Stomach (tissue), 19 donors: ENCODE measurements at places on chromosomes 16 and 17. TPM values are rescaled to one million over a fixed set of nuclear protein-coding genes. Genes with fewer than 3 reads are reported as not detected.
A peak's percentile ranks its signal among the peaks of the same experiment; 100 is the strongest.

GRCh38 chr17:640436-640835 is 74.2 kb downstream of the VPS53 start:
- H3K36me3 ChIP-seq: peaks cover 21% of the 10 kb centered on the region
- DNase-seq: no peak
- no peak overlapping the region for H3K27ac ChIP-seq
- no peaks in the 10 kb centered on the region for H3K27me3 ChIP-seq

DNA sequence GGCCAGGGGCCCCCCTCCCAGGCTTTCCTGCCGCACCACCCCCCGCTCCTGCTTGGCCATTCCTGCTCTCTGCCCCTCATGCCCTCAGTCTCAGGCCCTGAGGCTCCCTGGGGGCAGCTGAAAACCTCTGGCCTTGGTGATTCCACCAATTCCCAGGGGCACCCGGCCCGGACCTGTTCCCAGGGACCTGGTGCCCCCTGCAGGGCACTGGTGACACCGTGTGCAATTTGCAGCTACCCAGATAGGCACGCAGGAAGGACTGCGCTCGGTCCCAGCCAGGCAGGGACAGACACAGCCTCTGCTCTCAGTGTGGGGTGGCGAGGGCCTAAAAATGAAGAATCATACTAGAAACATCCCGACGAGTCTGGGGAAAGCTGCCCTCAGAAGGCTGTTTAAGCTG is 13.4 kb downstream of the WFDC1 start:
- H3K4me1 ChIP-seq: peaks cover 5% of the 10 kb centered on the region
- no peaks in the 10 kb centered on the region for H3K27me3 ChIP-seq
- DNase-seq: peak; percentile 32
- no peak overlapping the region for H3K27ac ChIP-seq
- no peak overlapping the region for H3K4me3 ChIP-seq

DNA sequence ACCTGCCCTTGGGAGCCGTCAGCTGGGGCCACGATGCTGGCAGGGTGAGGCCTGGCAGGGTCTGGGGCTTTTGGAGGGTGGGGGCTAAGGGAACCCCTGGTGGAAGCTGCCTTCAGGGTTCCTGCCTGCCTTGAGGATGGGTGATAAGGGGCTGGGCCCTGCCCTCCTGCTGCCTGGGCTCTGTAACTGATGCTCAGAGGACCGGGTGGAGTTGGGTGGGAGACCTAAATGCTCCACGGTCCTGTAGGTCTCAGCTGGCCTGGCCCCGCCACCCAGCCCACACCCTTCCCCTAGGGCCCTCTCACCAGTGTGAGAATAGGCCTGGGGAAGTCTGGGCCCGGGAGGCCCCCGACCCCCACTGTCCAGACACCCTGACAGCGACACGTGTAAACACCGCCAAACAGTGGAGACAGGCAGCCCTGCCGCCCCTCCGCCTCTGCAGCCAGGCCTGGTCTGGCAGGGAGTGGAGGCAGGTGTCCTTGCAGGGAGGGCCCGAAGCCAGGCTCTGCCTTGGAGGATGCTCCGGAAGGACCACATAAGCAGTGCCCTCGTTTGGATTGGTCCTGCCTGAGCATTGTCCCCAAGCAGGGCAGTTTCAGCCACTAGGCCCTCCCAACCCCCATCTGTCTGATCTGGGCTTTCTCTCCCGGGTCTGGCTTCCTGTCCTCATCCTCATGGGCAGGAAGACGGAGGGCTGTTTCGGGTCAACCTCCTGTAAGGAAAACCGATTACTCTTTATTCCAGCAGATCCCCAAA is 6.5 kb upstream of the BAHCC1 start:
- no peaks in the 10 kb centered on the region for H3K27me3 ChIP-seq
- H3K36me3 ChIP-seq: no peaks in the 10 kb centered on the region
- peaks cover 72% of the 10 kb centered on the region for H3K4me1 ChIP-seq
- H3K27ac ChIP-seq: peak overlapping the region; percentile 96
- H3K4me3 ChIP-seq: no peak overlapping the region
- no peak for DNase-seq

DNA sequence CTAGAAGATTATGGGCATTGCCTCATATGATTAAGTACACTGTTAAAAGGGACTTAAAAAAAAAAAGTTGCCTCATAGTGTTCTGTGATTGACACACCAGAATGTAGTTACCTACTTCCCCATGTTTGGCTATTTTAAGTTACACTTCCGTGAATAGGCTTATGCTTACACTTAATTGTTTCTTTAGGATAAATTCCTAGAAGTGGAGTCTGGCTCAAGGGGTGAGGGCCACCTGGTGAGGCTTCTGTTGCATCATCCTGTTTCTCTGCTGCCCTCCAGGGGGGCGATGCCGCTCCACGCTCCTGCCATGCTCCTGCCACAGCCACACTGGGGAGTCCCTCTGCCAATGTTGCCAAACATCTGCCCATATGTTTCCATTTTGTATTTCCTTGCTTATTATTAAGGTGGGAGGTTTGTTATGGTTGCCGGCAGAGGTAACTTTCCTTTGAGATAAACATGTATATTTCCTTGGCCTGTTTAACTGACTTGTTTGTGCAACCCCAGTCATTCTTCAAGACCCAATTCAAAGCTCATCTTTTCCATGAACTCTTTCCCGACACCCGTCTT is 73.1 kb downstream of the KSR1 start:
- no peak overlapping the region for H3K4me3 ChIP-seq
- H3K4me1 ChIP-seq: peaks cover 55% of the 10 kb centered on the region
- H3K36me3 ChIP-seq: no peaks in the 10 kb centered on the region
- H3K27ac ChIP-seq: peak overlapping the region; percentile 69

ACSM2A gene
- total RNA-seq: not detected

DNA sequence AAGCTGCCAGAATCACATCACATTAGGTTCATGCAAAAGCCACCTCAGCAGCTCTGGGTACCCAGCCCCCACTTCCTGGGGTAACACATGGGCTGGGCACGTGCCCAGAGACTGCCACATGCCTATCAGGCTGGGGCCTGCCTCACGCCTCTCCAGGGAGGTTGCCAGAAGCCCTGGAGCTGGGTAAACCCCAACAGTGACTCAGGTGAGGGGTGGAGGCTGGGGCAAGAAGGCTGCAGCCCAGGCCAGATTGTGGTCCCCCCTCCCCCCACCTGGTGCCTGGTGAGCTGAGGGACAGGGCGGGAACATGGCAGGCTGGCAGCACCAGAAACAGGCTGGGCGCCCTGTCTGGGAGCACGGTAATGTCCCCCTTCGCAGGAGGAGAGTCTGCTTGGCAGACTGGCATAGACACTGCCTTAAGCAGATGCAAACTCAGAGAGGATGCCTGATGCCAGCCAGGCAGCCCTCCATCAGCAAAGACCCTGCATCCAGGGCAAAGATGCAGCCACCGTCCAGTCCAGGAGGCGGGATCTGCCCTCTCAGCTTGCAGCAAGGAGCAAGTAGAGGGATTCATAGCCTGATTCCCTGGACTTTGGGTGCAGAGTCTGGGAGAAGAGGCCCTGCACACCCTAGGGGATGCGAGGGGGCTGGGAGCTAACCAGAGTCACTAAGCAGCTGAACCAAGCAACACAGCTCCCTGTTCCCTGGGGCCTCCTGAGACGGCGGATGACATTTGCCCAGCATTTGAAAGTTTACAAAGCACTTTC is 28.8 kb downstream of the NGFR start:
- H3K4me1 ChIP-seq: peaks cover 7% of the 10 kb centered on the region
- H3K27ac ChIP-seq: no peak overlapping the region
- DNase-seq: peak; percentile 79
- no peaks in the 10 kb centered on the region for H3K36me3 ChIP-seq

- H3K36me3 ChIP-seq: no peaks in the 10 kb centered on the region
- peaks cover 19% of the 10 kb centered on the region for H3K4me1 ChIP-seq
- no peak overlapping the region for H3K4me3 ChIP-seq
- DNase-seq: peak; percentile 59
These were observed 161.1 kb upstream of the CACNG5 start for GRCh38 chr17:66673668-66674276.

DNA sequence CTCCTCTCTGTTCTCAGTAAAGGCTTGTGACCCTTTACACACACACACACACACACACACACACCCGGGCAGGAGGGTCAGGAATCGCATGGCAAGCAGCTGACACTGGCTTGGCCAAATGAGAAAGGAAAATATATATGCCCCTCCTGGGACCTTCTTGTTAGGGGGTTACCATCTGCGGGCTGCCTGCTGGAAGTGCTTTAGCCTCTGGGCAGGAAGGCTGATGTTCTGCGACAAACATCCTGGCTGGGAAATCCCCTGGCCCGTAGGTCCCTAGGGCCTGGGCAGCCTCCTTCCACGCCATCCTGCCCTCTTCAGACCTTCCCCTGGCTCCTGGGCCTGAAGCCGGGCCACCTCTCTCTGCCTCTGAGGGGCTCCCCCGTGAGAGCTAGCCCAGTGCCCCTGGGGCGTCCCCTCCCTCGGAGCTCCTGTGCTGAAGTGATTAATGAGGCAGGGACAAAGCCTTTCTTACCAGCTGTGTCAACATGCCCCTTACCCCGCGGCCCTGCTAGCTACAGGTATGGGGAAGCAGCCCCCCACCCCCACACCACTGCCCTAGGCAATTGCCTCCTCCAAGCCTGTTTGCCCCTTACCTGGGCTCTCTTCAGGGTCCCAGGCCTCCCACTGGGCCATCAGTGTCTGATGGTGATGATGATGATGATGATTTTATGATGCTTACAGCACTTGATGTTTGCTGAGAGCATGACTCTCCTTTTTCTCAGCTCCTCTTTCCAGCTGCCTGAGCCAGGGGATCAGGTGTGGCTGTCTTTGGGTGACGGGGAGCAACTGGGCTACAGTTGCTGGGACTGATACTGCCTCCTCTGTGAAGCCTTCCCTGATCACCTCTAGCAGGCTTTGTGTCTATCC is 32.8 kb upstream of the ETV4 start:
- H3K4me1 ChIP-seq: peaks cover 15% of the 10 kb centered on the region
- no peak for DNase-seq
- no peak overlapping the region for H3K4me3 ChIP-seq
- no peaks in the 10 kb centered on the region for H3K36me3 ChIP-seq

CCDC40 gene
- 5.8 TPM for total RNA-seq

- no peaks in the 10 kb centered on the region for H3K4me1 ChIP-seq
- no peak for DNase-seq
- no peaks in the 10 kb centered on the region for H3K36me3 ChIP-seq
- H3K27me3 ChIP-seq: no peaks in the 10 kb centered on the region
- H3K4me3 ChIP-seq: no peak overlapping the region
- H3K27ac ChIP-seq: no peak overlapping the region
These were observed 12.8 kb downstream of the RSAD1 start for GRCh38 chr17:50491505-50491904.

- H3K4me1 ChIP-seq: peaks cover 41% of the 10 kb centered on the region
- peaks cover 44% of the 10 kb centered on the region for H3K36me3 ChIP-seq
- no peaks in the 10 kb centered on the region for H3K27me3 ChIP-seq
- H3K27ac ChIP-seq: peak overlapping the region; percentile 82
- H3K4me3 ChIP-seq: no peak overlapping the region
These were observed 3.5 kb downstream of the LIMD2 start for GRCh38 chr17:63696381-63696961.

DNA sequence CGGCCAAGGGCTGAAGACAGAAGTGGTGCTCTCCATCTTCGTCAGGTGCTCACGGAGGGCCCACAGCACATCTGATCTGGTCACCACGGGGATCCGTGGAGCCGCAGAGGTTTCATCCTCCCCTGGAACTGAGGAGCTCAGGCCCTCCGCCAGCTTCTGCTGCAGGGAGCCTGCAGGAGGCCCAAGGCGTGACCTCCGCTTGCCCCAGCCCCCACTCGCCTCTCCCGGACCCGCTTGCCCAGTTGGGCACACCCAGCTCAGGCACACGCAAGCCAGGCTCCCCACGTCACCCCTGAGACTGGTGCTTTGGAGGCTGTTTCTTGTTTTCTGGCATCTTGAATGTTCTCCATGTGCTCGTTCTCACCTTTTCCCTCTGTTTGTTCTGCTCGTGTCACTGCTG is 39.4 kb upstream of the CHMP6 start:
- no peak overlapping the region for H3K4me3 ChIP-seq
- H3K27me3 ChIP-seq: no peaks in the 10 kb centered on the region
- H3K36me3 ChIP-seq: peaks cover 20% of the 10 kb centered on the region
- H3K4me1 ChIP-seq: no peaks in the 10 kb centered on the region
- no peak for DNase-seq

- H3K27me3 ChIP-seq: no peaks in the 10 kb centered on the region
- peaks cover 32% of the 10 kb centered on the region for H3K4me1 ChIP-seq
- DNase-seq: peak; percentile 55
- H3K36me3 ChIP-seq: no peaks in the 10 kb centered on the region
These were observed 132.2 kb downstream of the RAP1GAP2 start for GRCh38 chr17:2928294-2928890.

DNA sequence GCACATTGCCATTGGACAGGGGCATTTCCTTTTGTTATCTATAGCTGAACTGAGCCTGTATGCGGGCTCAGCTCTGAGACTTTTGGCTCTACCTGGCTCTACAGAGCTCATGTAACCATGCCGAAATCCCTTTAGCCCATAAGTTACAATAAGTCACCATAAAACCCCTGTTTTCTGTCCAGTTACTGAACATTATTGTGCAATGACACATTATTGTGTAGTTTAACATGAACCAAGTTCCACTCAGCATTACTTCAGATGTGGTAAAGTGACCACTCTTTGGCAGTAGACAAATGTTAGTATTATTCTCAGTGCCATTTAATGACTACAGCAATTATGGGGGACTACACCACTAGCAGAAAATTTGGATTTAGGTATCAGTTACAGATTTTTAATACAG is 65.4 kb upstream of the RASL10B start:
- no peak overlapping the region for H3K27ac ChIP-seq
- peaks cover 4% of the 10 kb centered on the region for H3K36me3 ChIP-seq
- H3K4me3 ChIP-seq: no peak overlapping the region
- no peaks in the 10 kb centered on the region for H3K4me1 ChIP-seq
- DNase-seq: no peak

DNA sequence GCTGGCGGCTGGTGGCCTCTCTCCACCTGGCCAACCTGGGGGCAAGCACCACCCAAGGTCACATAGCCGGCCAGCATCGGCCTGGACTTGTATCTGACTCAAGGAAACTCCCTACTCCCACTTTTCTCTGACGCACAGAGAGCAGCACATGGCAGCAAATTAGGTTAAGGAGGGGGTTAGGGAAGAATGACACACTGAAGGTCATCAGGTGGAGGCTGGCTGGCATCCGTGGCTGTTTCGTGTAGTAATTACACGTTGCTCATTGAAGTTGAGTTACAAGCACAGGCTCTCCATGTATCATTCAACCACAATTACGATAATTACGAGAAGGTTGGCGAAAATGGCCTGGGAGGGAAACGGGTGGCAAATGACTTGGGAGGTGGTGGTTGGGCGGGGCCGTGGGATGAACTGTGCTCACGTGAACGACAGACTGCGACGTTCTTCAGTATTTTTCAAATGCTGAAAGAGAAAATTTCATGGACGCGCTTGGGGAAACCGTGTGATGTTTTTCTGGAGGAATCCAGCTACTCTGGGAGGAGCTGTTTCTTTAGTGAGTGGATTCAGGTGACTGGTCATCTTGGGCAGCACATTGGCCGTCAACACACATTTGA is 4.0 kb upstream of the METRNL start:
- H3K27ac ChIP-seq: no peak overlapping the region
- no peaks in the 10 kb centered on the region for H3K27me3 ChIP-seq
- H3K4me1 ChIP-seq: peaks cover 20% of the 10 kb centered on the region

- H3K4me1 ChIP-seq: peaks cover 29% of the 10 kb centered on the region
- no peaks in the 10 kb centered on the region for H3K27me3 ChIP-seq
- DNase-seq: no peak
- H3K36me3 ChIP-seq: peaks cover 15% of the 10 kb centered on the region
These were observed 3.2 kb upstream of the MRPL58 start for GRCh38 chr17:75009139-75009724.

NGFR gene
- total RNA-seq: 6.6 TPM

- H3K27ac ChIP-seq: peak within 1 kb of the TSS; percentile 85
- H3K4me1 ChIP-seq: peaks cover 96% of the 10 kb centered on the region
- H3K4me3 ChIP-seq: peak within 1 kb of the TSS; percentile 76
- peak; percentile 83 for DNase-seq
- H3K27me3 ChIP-seq: peaks cover 11% of the 10 kb centered on the region
These were observed at the start of gene MTSS2 for GRCh38 chr16:70685938-70686375. MTSS2 (minus strand) TSS chr16:70686053; CDS start chr16:70685791, 262 bp downstream.
